ENCODE measurements at places on chromosomes 3 and 15.

DNA sequence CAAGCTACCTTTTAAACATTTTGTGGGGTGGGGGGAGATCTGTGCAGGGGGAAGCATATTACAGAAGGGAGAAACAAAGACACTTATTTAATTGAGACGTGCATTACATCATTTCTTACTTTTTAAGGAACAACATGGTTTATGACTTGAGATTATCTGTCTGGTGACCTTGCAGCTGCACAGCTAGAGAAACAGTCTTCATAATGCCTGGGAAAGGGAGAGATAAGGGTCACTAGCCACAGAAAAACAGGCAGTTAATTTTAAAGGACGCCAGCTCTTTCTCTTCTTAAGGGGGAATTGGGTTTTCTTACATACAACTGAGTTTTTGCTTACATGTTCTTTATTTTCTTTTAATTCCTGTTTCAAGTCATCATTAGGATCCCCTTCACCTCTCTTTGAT is 147.9 kb downstream of the SST start:
- no peak for DNase-seq

- no peak for DNase-seq
Measured at GRCh38 chr3:107224026-107224596, 153.1 kb upstream of the CCDC54 start.

DNA sequence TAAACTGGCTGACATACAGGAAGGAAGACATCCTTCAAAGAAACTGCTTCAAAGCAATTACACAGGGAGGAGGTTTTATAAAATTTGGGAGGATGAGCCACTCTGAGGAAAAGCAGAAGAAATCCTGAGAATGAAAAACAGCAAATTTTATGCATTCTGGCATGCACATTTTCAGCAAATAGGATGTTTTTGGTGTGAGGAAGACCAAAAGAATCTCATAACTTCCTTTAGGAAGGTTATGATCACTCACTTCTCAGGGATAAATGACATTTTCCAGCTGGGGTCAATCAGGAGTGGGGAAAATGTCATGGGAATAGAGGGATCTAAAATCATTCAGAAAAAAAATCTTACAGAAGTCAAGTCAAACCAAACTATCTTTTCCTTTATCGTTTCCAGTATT is 371.7 kb upstream of the CNTN6 start:
- no peak for DNase-seq

- no peak for DNase-seq
Measured at GRCh38 chr15:57171426-57171825, 204.9 kb upstream of the CGNL1 start.

DNA sequence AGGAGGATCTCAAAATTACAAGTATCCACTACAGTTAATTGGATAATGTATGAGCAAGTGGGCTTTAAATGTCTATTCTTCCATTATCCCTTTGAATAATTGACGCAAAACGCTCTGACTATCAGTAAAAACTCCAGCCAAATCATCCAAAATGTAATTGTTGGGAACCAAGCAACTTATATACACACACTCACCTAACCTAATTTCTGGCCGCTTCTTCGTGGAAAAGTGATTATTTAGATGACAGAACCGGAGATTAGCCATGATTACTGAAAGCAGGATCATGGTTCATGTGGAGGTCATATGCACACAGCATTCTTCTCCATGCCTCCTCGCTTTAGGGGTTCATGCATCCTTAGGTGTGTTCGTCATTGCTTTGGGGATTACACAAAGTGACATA is 992.4 kb downstream of the NAALADL2 start:
- DNase-seq, result no peak

DNA sequence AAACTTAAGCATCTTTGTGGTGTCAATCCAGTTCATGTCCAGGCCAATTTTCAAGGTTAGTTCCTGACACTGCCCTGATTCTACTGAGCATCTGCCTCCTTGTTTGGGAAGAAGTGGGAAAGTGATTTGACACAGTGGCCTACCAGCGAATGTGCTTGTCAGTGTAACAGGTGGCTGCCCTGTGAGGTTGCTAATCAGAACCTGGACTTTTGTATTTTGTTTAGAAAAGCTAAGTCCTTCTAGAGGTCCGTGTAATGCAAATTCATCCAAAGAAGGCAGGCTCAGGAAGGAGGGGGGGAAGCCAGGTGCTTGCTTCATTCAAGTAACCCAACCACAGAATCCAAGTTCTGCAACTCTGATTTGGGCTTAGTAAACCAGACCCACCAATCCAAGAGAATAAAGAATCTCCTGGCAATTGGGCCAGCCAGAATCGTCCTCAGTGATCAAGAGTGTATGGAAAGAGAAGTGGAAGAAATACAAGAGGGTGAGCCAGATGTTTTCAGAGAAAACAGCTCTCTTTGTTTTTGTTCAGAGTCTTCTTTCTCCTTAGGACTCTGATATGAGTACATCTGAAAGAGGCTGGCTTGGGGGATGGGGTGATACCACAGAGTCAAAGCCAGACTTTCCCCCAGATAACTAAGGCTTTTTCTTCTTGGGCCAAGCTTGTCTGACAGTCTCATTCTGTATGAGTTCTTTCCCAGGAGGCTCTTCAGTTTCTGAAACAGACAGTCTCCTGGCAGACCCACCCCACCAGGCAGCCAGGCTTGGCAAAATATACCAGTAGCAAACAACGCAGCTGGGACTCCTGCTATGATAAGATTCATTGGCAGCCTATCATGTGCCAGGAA is 508.9 kb upstream of the TBL1XR1 start:
- no peak for DNase-seq

- no peak for DNase-seq
Measured at GRCh38 chr15:59384507-59384906, 11.8 kb upstream of the MYO1E start.

GRCh38 chr3:30811151-30811795 is 83.2 kb downstream of the GADL1 start:
- DNase-seq, result no peak

DNA sequence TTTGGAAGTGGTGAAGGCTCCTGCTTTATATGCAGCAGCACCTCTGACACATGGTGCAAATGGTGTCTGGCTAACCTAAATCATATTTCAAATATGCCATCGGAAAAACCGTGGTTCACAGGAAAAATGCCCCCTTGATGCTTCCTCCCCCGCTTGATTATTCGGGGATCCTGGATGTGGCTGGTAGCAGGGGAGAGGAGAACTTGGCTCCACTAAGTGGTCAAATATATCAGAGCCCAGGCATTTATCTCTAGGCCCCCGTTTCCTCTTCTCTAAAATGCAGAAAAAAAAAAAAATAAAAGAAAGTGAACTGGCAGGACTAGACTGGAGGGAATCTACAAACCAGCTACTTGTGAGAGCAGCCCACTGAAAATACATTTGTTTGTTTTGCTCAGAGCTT is 18.2 kb upstream of the ATP2B2 start:
- DNase-seq, result no peak

DNA sequence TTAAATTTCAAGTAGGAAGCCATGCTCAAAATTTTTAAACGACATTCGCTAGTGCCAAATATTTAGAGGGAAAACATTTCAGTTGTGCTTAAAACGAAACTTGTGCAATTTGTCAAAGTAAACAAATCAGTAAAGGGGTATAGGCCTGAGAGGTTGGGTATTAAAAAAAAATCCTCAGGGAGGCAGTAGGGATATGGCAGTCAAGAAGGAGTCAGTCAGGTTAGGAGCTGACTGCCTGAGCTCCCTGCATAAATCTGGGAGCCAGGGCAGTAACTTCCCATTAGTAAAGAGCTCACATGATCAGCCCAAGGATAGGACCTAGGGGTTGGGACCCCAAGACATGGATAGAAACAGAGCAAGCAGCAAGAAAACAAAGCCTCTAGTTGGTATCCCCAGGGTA is 120.7 kb upstream of the STAC start:
- DNase-seq, result no peak

DNA sequence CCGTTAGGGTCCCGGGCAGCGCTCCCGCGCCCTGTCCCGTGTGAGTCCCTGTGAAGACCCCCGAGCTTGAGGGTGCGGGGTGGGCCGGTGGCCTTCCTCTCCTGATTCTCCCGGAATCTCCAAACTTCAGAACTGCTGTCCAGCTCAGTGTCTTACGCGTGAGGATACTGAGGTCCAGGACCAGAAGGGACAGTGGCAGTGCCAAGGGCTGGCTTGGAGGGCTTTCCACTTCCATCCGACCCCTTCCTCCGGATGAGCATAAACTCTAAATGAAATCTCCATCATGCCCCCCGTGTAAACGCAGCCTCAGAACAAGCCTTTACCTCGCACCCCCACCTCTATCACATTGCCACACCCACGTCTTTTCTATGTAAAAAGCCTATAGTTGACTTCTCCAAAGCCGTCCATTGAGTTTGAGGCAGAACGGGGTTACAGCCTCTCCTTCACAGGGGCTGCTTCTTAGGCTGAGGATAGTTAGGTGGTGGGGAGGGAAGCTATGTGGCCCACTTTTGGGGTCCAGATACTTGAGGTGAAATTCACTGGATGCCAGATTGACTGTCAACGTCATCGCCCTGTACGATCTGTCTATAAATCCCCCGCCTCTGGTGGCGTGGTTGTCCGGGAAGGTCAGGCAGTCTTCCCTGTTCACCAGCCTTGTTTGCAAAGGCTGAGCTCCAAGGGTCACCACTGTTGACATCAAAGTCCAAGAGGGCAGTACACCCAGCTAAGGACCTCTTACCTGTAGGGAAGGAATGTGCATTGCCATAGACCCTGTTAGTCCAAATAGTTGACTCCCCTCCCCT is 1.1 kb downstream of the EDEM1 start:
- DNase-seq, result peak; percentile 21

DNA sequence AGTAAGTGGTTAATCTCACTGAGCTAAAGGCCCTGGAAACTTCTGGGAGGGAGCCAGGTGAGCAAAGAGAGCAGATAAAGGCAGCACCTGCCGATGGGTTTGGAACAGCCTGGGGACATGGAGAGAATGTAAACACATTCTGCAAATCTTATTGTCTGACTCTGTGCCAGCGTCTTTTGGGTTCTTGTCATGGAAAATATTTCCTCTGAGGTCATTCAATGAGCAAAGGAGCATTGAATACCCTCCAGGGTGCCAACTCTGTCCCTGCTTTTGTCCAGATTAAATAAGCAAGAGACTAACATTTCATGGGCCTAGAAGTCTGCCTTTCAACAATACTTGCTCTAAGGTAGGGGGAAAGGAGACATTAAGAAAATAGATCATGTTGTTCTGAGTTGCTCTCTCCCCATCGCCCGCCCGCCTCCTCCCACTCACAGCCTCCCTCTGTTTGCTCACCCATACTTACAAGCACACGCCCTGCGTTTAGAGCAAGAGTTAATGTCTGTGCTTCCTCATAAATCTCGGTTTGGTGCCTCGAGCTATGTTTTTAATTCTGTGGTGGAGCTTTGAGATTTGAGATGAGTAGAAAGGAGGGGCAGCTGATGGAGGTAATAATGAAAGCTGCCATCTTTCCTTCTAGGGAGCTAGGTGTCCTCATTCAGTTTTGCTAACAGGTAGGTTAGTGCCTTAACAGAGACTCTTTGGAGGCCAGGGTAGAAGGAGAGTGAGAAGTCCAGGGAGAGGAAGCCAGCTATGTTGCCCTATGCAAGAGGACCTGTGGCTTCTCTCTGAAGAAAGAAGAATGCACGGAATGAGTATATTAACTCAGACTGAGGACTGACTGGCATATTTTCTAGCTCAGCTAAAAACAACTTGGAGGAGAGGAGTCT is 132.9 kb downstream of the TPRG1 start:
- no peak for DNase-seq
